Mucosa of descending colon (tissue), 3 donors: ENCODE measurements at places on chromosomes 12 and 14. TPM values are rescaled to one million over a fixed set of nuclear protein-coding genes. Genes with fewer than 3 reads are reported as not detected.
A peak's percentile ranks its signal among the peaks of the same experiment; 100 is the strongest.

DNA sequence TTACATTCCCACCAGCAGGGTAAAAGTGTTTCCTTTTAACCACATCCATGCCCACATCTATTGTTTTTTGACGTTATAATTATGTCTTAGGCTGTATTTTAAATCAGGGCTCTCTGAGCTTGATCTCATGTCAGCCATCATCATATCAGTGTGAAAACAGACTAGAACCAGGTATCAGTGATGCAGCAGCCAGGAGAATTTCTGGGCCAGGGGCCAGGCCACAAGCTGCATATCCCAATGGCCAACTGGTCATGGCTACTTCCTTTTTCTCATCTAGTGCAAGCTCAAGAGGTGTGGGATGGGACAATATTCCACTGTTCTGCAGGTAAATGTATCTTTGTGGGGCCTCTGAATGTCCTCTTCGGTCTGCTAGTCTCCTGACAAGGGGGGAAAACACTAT, 125.1 kb downstream of the CRADD start:
- no peak for DNase-seq

- no peak for DNase-seq
Observed at GRCh38 chr12:38391007-38391406, 74.4 kb downstream of the ALG10B start.

DNA sequence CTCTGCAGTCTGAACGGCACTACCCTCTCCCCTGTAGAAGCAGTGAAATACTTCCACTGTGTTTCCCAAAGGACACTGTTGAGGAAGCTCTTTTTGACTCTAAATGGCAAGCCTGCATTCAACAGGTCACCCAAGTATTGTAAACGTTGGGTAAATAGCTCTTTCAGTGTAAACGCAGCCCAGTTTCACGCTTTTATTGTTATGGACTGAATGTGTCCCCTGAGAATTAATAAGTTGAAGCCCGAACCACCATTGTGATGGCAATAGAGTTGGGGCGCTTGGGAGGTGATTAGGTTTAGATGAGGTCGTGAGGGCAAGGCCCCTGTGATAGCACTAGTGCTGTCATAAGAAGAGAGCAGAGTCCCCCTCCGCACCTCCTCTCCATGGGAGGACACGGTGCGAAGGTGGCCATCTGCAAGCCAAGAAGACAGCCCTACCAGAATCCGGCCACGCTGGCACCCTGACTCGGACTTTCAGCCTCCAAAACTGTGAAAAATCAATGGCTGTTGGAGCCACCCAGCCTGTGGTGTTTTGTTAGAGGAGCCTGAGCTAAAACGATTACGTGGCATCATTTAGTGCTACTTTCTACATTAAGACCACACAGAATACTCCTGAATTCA, 1.1 kb downstream of the SERPINA10 start:
- DNase-seq = no peak

- DNase-seq = no peak
Observed at GRCh38 chr12:94041850-94042249, 106.5 kb upstream of the PLXNC1 start.

DNA sequence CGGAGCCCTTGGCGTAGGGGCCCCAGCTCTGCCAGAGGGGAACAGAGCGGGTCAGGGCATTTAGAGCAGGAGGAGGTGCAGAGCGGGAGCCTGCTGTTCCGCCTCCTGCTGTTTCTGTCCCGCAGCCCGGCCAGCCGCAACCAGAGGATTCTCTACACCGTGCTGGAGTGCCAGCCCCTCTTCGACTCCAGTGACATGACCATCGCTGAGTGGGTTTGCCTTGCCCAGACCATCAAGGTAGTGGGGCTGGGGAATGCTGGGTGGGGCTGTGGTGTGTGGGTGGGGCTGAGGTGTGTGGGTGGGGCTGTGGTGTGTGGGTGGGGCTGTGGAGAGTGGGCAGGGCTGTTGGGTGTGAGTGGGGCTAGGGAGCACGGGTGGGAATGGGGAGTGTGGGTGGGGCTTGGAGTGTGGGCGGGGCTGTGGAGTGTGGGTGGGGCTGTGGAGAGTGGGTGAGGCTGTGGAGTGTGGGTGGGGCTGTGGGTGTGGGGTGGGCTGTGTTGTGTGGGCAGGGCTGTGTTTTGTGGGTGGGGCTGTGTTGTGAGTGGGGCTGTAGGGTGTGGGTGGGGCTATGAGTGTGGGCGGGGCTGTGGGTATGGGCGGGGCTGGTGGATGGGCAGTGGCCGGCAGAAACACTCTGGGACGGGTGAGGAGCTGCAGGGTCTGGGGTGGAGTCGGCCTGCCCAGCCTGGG, 8.0 kb downstream of the ASPG start:
- DNase-seq = peak; percentile 73

GRCh38 chr12:43848786-43849185, 12.9 kb downstream of the TMEM117 start:
- no peak for DNase-seq

DNA sequence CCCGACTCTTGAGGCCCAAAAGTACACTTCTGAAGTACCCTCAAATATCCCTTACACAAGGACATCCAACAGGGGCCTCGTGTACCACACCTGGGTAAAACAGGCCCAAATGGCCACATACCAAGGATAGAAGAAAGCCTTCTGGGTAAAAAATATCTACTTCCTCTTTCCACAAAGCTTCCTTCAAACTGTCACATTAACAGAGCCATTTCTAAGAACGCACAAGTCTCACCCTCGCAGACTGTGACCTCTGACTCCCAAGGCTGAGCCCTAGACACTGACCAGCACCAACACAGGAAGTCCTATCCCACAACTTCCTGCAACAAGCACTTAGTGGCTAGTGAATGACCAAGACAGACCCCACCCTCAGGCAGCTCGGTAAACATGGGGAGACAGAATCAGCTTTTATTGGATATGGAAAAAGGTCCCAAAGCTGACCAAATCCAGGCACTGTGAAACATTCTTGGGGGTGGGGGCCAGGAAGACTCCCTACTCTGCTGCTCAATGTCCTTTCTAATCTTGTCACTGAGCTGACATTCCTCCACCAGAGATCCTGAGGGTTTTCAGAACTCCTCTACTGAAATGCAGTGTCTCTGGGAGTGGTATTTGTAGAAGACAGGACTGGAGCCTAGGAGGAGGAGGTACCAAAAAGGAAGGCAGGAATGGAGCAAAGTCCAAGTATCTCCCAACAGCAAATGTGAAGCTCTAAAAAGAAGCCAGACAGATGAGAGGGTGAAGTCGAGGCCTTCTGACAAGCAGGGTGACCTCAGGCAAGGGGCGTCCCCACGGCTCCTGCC, 15.9 kb downstream of the KCTD10 start:
- DNase-seq = peak; percentile 65

DNA sequence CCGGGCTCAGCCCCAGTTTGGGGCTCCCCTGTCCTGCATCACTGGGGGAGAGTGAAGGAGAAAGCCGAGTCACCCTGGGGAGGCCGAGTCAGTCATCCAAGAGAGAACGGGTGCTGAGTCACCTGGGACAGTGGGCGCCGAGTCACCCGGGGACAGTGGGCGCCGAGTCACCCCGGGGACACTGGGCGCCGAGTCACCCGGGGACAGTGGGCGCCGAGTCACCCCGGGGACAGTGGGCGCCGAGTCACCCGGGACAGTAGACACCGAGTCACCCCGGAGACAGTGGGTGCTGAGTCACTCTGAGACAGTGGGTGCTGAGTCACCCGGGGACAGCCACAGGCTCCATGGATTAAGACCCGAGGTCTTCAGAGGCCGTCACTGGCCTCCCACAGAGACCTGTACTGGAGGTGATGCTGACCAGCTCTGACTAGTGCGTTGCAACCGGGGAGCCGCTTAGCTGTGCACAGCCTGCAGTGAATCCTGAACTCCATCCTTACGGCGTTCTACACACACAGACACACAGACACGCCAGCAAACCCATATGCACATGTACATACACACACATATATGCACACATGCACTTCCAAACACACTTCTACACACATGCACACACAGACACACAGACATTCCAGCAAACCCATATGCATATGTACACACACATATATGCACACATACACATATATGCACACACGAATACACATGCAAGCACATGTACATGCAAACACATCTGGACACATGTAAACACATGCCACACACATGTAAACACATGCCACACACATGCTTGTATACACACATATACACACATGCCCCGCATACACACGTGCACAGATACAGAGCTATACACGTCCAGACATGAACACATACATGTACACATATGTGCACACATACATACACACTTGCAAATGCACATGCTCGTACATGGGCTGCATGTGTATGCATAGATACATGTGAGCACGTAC, 64.9 kb upstream of the GALNT9 start:
- no peak for DNase-seq

The NFATC4 gene
- 11.9 TPM for total RNA-seq

The PNMA1 gene
- 70.7 TPM for total RNA-seq

The OR10G2 gene
- not detected for total RNA-seq
